Fibroblast of pulmonary artery (primary cell): ENCODE measurements at places on chromosomes 1 and 21.

- DNase-seq: peak; percentile 81
Measured at GRCh38 chr1:230303822-230304221, 122.3 kb downstream of the PGBD5 start.

- no peak for DNase-seq
Measured at GRCh38 chr1:236890152-236891056, 95.3 kb downstream of the MTR start.

DNA sequence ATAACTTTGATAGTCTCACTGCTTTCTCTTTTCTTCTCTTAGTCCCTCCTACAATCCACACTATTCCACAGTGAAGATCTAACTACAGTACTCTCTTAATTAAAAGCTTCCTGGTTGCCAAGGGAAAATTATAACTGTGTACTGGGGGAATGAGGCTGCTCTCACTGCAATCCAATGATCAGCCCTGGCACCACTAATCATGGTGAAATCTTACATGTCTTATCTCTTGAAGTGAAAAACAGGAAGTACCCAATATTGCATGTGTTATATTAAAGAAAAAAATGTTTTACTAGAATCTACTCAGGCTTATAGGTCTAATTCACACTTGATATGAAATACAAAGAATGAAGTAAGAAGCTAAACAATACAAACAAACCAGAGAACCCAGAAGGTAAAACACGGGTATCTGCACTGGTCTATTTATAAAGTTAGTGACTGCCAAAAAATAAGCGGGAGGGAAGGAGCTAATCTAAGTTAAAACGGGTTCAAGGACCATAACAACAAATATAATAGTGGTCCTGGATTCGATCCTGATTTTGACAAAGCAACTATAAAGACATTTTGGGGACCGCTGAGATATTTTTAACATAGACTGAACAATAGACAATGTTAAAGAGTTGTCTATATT lies 57.5 kb downstream of the RGS2 start:
- no peak for DNase-seq

DNA sequence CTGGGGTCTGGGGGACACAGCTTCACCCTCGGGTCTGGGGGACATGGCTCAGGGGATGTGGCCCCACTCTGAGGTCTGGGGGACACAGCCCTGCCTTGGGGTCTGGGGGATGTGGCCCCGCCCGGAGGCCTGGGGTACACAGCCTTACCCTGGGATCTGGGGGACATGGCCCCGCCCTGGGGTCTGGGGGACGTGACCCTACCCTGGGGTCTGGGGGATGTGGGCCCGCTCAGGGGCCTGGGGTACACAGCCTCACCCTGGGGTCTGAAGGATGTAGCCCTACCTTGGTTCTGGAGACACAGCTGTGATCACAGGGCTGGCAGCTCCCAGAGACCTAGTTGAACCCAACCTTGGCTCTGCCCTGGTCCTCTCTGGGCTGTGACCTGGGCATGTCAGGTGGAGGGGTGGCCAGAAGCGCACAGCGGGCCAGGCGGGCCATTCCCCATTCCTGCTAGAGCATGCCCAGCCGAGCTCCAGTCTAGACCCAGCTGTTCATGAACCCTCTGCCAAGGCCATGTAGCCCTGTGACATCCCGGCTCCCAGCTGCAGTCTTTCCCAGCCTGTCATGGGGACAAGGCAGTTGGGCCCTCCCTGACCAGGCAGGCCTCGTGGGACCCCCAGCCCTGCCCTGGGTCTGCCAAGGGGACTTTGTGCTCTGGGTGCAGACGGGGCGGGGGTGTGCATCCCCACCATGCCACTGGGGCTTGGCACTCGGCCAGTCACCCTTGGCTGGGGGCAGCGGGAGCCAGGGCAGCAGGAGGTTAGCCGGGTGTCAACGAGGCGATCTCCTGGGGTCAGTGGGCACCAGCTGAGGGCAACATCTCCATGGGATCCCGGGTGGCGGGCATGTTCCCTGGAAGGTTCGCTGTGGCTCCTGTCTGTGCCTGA lies 43.9 kb downstream of the WNT9A start:
- DNase-seq: no peak

DNA sequence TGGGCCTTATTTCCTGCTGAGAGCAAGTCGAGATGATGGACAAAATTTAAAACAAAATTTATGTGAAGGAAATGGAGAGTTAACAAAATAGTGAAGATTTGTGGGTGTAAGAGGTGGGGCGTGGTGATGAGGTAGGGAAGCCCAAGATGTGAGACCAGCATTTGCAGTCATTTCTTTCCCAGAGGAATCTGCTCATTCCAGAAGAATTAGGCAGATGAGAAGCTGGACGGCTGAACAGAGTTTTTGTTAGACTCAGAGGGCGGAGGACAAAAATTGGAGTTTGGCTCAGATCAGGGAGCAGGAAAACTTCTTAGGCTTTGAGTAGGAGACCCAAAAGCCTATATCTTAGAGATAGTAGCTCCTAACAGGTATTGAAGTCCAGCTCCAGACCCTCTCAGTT lies 65.3 kb downstream of the CAMTA1 start:
- no peak for DNase-seq

DNA sequence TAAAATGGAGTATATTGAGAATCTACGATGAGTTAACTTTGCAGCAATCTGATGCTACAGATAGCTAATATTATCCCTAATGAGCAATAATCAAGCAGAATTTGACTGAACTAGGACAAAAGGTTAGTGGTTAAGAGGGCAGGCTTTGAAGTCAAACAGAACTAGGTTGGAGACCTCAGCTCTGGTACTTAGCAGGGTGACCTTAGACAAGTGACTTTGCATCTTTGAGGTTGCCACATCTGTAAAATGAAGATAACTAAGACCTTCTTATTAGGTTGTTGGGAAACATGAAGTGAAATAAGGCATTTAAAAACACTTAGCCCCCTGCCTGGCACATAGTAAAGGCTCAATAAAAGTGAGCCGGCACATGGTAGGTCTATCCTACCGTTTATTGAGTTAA lies 4.3 kb upstream of the FUCA1 start:
- DNase-seq: no peak

GRCh38 chr1:179287946-179288345 lies 5.7 kb upstream of the SOAT1 start:
- no peak for DNase-seq

DNA sequence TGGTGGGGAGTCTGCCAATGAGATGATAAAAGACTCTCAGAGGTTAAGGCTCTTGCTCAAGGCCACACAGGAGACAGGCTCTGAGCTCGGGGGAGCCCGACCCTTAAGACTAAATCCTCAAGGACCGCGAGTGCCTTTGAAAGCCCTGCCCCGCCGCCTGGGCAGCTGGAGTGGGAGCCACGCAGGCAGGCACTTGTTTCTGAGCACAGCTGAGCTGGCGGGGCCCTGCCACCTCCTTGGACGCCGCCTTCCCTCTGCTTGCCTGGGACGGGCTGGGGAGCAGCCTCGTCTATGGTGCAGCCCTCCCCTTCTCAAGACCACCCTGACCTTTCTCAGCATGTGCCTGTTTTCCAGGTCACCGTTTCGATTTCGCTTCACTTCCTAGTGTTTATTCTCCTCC lies 169.3 kb downstream of the CAMTA1 start:
- DNase-seq: no peak

GRCh38 chr21:42439284-42440186 lies 35.8 kb downstream of the UBASH3A start:
- DNase-seq: no peak

DNA sequence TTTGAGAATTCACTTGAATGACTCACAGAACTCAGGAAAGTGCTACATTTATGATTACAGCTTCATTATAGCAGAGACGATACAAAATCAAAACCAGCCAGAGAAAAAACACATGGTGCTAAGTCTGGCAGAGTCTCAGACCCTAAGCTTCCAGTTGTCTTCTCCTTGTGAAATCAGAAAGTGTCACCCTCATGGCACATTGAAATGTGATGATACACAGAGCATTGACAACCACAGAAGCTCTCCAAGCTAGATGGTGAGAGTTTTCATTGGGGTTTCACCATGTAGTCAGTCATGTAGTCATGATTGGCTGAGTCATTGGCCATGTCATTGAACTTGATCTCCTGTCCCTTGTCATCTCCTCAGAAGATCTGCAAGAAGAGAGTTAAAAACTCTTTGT lies 526.6 kb downstream of the MRPL39 start:
- no peak for DNase-seq

- DNase-seq: peak; percentile 97
Measured at GRCh38 chr1:197441999-197442414, 174.0 kb downstream of the CRB1 start.

- no peak for DNase-seq
Measured at GRCh38 chr1:94590203-94591137, 48.9 kb upstream of the F3 start.

- no peak for DNase-seq
Measured at GRCh38 chr1:34380526-34381124, 203.9 kb downstream of the C1orf94 start.

- DNase-seq: no peak
Measured at GRCh38 chr1:114164840-114165543, 11.3 kb upstream of the SYT6 start.

- no peak for DNase-seq
Measured at GRCh38 chr1:35577071-35577998, 4.2 kb downstream of the TFAP2E start.

DNA sequence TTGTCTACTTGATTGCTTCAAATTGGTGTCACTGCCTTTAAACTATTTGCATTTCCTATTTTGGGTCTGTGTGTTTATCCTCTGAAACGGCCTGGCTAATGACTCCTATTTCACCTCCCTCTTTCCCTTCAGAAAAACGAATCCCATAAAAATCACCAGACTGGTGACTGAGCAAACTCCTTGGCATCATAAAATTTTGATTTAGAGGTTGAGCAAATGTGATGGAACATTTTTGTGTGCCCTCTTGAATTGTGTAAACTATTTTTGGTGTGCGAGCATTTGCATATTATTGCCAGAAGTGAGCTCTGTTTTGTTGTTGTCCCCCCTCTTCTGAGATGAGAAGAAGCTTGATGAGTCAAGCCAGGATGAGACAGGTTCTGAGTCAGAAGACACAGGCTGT lies 316.1 kb downstream of the AJAP1 start:
- no peak for DNase-seq

DNA sequence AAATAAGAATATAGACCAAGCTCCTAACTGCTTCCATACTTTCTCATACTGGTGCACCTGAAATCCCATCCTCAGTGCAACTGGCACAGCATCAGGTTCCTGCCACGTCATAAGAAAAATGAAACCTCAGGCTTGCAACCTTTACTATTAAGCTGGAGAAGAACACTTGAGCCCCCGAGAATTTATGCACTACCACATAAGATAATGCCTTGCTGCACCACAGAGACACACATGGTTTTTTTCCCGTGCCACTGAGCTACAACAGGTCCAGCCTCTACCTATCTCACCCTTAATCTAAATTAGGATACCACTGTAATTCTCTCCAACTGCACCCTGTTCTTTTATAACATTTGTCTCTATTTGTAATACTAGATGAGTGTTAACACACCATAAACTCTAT lies 174.5 kb downstream of the DENND1B start:
- DNase-seq: no peak

DNA sequence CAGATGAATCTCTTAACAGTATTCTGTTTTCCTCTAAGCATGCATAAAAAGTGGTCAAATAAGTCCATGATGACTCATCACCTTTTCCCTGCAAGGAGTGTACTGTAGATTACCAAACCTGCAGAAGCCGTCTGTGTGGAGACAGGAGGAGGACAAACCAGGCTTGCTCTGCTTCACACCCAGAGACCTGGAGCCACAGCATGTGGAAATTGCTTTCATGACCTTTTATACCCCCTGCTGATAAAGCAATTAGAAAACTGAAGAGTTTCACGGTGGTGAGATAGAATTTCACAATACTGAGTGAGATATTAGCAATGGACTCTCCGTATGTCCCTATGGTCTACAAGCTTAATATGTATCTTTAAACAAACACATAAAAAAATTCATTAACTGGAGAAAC lies 9.4 kb downstream of the CORT start:
- peak; percentile 79 for DNase-seq

- DNase-seq: peak; percentile 41
Measured at GRCh38 chr1:76066394-76066793, 8.2 kb upstream of the ST6GALNAC3 start.

DNA sequence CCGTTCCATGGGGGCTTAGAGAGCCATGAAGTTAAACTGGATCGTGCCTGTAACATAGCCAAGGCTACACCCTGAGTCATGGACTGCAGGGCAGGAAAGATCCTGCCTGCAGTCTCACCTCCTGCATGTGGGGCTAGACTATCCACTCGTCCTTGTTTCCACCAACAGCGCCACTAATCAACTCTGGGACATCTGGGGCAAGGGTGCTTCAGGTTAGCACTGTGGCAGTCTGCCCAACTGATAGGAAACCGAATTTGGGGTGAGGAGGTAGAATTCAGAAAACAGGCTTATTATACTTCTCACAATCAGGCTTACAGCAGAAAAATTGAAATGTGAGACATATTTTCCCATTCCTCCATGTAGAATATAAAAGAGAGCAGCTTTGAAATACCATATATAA lies 85.2 kb upstream of the ADAM30 start:
- DNase-seq: no peak
